ENCODE measurements at places on chromosomes 4 and X. TPM values are rescaled to one million over a fixed set of nuclear protein-coding genes. Genes with fewer than 3 reads are reported as not detected.

WNK3 gene
- total RNA-seq = 1.4 TPM

GATB gene
- total RNA-seq = 29.0 TPM

VCX3B gene
- total RNA-seq = not detected

PPP2R3B gene
- total RNA-seq = 27.6 TPM

SPIN2A gene
- total RNA-seq = 0.14 TPM

DNA sequence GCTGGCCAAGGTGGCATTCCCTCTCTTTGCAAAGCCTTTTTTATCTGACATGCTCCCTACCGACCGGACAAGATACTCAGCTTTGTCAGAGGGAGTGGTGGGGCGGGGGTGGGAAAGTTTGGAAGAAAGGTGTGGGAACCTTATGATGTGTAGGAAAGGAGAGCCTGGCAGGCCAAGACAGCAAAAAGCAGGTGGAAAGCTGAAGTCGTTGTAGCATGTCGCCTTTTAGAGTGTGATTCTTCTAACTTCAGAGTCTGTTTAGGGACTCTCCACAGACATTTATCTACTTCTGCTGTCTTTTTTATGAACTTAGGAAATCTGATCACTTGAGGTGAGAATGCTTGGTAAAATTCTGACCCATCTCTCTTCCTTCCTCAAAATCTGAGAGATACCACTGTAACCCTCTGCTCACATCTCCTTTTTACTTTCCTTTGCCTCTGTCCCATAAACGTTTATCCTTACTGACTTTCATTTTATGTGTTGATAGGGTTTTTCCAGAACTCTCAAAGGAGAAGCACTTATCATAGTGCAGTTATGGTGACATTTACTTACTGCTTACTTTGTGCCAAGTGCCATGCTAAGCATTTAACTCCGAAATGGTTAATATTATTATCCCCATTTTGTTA lies 8.2 kb upstream of the RUFY3 start:
- no peak for DNase-seq

DNA sequence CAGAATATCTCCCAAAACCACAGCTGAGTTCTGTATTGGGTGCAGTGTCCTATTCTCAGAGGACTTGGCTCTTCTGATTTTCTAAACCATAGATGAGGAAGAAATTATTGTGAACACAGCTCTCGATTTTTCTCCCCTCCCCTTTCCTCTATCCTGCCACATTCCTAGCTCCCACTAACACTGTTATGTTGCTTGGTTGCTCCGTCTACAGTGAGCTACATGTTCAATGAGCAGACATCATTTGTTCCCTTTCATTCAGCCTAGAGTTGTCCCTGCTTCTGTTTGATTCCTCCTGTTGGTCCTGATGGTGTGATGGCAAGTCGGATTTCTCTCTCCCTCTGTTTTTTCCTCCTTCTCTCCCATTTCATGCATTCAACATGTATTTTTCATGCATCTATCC lies 65.9 kb downstream of the DIPK2B start:
- DNase-seq = no peak

DNA sequence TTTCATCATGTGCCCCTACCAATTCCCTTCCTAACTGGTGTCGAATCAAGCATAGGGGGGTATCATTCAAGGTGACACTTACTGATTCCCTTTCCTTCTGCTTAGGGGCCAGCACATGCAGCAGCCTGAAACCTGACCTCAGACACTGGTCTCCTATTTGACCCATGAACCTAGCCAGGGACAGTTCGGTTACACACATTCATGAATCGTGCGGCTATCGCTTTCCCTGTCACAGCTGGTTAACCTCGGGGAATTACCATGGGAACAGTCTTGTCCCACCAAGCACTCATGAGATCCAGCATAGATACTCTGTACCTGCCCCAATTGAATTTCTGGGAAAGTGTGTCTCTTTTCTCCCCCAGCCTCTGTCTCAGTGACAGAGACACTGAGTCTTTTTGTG lies 140.4 kb downstream of the ZNF674 start:
- DNase-seq = no peak

GRCh38 chrX:9662148-9662547 lies 103.5 kb downstream of the GPR143 start:
- no peak for DNase-seq

DNA sequence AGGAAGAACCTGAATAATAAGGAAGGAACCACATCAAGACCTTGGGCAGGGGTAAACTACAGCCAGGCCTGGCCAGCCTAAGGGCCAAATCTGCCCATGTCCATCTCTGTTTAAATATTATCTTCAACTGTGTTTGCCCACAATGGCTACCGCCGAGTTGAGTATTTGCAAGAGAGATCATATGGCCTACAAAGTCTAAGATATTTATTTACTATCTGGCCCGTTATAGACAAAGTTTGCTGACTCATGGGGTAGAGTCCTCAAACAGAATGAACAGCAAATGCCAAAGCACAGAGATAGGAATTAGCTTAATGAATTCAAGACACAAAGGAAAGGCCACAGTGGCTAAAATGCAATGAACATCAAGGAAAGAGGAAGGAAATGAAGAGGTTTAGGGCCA lies 44.8 kb downstream of the RPS6KA3 start:
- no peak for DNase-seq

DNA sequence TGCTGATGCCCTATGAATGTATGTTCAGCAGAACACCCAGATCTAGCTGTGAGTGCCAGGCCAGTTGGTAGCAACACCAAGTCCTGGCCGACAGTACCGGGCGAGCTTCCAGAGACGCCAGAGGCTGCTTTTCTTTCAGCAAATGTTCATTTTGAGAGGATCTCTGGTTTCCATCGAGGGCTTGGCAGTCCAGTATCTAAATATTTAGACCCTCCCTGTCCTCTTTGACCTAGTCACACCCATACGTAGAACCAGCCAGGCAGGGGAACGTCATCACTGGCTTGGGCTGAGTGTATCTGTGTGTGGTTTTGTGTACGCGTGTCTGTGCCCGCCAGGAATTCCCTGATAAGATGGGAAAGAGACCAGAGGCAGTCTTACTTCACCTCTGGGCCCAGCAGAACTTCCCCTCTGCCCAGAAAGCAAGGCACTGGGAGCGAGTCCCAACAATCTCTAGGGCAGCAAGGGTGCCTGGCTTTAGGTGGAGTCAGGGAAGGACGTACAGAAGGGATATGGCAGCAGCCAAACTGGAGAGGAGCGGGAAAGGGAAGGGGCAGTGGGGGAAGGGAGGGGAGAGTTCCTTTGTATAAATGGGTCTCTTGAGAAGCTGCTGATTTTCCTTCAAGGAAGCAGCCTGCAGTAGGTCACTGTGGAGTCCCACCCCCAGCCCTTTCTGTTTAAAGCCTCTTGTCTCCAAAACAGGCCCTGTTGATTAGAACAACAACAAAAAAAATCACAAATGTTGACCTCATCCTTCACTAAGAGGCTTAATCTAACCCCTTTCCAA lies 15.0 kb upstream of the ELF4 start:
- DNase-seq = no peak

DNA sequence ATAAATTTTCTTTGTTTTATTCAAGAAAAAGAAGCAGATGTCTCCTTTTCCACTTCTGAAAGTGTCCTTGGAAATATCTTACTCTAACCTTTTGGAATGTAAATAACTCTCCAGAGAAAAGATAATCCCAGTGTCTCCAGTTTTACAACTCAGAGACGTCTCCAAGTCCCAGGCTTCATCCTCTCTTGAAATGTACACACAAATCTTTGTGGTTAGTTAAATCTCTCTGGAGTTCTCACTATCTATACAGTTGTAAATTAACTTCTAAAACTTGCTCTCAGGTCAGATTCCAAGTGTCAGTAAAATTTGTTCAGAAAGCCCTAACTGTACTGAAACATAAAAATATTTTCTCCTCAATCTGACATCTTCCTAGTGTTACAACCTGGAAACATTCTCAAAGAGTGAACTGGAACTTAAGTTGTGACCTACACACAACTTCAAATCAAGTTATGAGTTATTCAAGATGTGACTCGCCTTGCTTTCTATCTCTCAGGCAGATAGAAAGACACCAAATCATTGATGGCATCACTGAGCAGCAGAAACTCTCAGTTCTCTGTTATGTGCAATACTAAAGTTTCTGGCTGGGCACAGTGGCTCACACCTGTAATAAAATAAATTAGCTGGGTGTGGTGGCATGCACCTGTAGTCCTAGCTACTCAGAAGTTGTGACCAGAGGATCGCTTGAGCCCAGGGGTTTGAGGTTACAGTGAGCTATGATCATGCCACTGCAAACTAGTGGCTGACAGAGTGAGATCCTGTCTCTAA lies 284.2 kb downstream of the RCHY1 start:
- no peak for DNase-seq

GRCh38 chr4:109588176-109588575 lies 28.1 kb downstream of the MCUB start:
- no peak for DNase-seq

- DNase-seq = no peak
Measured at GRCh38 chr4:30821859-30822612, 101.9 kb downstream of the PCDH7 start.

GRCh38 chr4:122346036-122346435 lies 32.8 kb upstream of the ADAD1 start:
- no peak for DNase-seq

All from epithelial cell of proximal tubule (primary cell).